Activated T-cell treated with anti-CD3 and anti-CD28 coated beads for 48 hours (primary cell): ENCODE measurements at places on chromosomes 7 and 10.
A peak's percentile ranks its signal among the peaks of the same experiment; 100 is the strongest.

DNA sequence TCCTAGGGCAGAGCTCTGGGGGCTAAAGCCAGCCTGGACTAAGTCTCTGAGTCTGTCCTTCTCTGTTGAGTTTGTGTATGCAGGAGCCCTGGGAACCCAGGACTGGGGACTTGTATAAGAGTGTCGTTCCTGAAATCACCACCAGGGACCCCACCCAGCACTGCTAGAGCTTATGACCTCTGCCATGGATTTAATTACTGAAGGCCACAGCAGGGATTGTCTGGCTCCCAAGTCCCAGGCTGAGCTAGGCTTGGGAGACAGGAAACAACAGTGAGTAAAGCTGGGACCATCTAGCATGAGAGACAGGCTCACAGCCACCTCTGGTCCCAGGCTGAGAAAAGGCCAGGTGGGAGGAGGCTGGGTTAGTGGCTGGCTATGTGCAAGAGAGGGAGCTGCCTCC is 1.4 kb upstream of the TSPAN15 start:
- DNase-seq: no peak

- no peak for DNase-seq
Observed at GRCh38 chr10:49242604-49243003, 54.4 kb upstream of the TMEM273 start.

DNA sequence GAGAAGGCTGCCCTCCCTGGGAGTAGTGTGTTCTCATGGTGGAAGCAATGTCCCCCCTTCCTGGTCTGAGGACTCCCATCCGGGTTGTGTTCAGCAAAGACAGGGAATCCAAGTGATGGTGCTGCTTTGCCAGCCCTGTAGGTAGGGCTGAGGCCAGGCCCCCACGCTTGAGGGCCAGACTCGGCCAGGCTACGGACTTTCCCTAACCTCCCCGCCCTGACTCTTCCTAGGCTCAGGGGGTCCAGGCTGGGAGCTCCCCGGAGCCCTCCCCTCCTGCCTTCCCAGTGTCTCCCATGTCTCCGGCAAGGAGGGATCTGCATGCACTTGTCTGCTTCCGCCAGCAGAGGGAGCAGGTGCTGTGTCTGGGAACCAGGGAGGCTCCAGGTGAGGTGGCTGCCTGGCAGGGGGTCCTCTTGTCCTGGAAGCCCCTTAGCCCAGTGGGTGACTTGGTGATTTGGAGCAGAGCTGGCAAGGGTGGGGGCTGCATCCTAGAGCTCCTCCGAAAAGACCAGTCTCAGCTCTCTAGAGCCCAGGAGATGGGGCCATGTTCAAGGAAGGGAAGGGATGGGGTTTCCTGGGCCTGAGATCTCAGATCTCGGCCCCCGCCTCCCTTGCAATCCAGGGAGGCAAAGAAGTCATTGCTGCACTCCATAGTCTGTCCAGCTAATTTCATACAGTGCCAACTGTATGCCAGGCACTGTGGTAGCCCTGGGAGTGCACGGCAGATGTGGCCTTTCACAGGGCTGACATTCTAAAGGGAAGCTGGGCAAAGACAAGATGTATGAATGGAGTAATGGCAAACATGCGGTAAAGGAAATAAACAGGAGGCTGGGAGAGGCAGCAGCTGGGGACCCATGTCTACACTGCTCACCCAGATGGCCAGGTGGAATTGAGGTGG is 20.3 kb upstream of the SFRP5 start:
- peak; percentile 60 for DNase-seq

DNA sequence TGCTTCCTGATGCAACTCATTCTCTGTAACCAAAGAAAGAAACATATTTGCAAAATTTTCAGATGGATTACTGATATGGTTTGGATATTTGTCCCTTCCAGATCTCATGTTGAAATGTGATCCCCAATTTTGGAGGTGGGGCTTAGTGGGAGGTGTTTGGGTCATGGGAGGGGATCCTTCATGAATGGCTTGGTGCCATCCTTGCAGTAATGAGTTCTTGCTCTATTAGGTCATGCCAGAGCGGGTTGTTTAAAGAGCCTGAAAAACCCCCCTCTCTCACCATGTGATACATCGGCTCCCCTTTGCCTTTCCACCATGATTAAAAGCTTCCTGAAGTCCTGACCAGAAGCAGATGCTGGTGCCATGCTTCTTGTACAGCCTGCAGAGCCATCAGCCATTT is 43.8 kb upstream of the PRKG1 start:
- DNase-seq: no peak

DNA sequence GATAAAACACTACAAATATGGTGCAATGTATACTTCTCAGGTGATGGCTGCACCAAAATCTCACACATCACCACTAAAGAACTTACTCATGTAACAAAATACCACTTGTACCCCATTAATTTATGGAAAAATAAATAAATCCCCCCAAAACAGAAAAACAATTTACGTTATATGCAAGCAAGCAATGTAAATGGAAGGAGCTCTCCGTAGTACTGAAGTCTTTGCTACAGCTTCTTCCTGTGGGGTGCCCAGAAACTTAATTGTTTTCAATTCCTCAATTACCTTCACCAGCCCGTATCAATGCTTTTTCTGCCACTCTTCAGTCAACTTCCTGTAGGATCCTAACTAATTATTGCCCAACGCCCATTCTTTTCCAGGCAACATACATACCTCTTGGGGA is 138.1 kb downstream of the RELN start:
- DNase-seq: no peak

- DNase-seq: no peak
Observed at GRCh38 chr10:77611221-77611620, 26.4 kb downstream of the KCNMA1 start.

- DNase-seq: no peak
Observed at GRCh38 chr7:106317971-106318370, 33.2 kb upstream of the NAMPT start.

DNA sequence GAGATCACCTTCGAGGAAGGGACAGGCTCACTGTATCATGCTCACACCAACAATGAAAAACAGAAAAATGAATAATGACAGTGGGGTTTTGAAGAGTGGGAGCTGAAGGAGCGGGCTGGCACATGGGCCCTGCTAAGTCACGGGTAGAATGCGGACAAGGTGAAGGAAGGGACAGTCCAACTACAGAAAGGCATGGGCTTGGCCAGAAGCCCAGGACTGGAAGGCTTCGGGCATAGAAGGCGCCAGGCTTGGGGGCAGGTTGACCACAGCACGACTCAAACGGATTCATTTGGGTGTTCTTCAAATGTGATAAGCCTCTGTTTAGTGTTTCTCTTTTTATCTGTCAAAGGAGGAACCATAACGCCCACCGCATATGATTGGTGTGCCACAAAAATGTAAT is 509.5 kb downstream of the CCSER2 start:
- DNase-seq: no peak

DNA sequence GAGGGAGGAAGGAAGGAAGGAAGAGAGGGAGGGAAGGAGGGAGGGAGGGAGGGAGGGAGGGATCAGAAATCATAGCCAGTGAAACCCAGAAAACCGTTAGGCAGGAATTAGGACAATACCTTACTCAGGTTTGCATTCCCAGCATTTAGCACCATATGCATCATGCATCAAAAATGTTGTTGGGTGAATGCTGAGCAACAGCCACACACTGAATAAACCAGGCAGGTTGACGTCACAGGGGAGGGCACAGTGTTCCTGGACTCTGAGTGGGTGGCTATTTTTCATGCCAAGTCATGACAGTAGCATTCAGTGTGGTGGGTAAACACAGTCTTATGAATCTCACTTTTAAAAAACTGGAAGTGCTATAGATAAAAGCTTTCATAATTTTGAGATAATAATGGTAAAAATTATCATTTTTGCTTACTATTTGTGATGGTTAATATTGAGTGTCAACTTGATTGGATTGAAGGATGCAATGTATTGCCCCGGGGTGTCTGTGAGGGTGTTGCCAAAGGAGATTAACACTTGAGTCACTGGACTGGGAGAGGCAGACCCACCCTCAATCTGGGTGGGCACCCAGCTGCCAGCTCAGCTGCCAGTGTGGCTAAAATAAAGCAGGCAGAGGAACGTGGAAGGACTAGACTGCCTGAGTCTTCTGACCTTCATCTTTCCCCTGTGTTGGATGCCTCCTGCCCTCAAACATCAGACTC is 199.1 kb upstream of the PRKCQ start:
- DNase-seq: no peak

DNA sequence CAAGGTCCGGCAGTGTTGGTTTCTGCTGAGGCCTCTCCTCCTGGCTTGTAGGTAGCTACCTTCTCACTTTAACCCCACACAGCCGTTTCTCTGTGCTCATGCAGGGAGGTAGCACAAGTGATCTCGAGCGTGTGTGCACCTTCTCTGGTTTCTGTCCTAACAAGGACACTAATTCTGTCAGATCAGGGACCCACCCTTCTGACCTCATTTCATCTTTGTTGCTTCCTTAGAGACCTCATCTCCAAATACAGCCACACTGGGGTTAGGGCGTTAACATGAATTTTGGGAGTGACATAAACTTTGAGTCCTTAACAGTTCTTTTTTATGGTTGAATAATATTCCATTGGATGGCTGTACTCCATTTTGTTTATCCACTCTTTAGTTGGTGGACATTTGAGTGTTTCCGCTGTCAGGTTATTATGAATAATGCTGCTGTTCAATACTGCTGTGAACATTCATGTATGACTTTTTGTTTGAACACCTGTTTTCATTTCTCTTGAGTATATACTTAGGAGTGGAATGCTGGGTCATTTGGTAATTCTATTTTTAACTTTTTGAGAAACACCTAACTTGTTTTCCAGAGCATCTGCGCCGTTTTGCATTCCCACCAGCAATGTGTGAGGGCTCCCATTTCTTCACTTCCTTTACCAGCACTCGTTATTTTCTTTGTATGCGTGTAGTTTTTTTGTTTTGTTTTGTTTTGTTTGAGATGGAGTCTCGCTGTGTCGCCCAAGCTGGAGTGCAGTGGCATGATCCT is 57.5 kb downstream of the LCOR start:
- no peak for DNase-seq

- DNase-seq: no peak
Observed at GRCh38 chr7:139725077-139725476, 52.7 kb downstream of the HIPK2 start.

- no peak for DNase-seq
Observed at GRCh38 chr10:17528306-17528862, 74.0 kb upstream of the ST8SIA6 start.

GRCh38 chr10:86438091-86438749 is 71.6 kb upstream of the GRID1 start:
- no peak for DNase-seq

- DNase-seq: no peak
Observed at GRCh38 chr7:131459256-131459655, 97.2 kb downstream of the PODXL start.

DNA sequence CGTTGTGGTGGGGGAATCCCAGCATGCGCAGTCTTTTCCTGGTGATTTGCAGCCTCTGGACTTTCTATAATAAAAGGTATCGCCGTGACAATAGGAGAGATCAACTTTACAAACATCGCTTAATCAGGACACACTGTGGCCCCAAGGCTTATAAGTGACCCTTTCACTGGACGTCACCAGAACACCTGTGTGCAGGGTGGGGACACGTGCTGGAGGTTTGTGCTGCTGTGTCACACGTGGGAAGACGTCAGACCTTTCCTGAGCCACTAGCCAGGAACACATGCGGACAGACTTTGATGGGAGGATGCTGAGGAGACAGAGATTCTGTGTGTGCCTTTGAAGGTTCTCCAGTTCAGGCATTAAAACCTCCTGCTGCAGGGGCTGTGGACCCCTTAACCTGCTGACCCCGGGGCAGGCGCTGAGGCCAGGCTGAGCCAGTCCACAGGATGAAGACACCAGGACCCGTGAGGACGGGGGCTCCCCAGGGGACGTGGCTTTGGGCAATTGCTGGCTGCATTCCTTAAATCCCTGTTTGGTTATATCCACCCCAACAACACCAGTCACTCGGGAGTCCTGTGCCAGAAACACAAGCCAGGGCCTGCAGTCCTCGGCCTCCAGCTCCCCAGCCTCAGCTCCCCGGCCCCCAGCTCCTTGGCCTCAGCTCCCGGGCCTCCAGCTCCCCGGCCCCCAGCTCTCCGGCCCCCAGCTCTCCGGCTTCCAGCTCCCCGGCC is 183.4 kb downstream of the PTPRN2 start:
- DNase-seq: no peak

DNA sequence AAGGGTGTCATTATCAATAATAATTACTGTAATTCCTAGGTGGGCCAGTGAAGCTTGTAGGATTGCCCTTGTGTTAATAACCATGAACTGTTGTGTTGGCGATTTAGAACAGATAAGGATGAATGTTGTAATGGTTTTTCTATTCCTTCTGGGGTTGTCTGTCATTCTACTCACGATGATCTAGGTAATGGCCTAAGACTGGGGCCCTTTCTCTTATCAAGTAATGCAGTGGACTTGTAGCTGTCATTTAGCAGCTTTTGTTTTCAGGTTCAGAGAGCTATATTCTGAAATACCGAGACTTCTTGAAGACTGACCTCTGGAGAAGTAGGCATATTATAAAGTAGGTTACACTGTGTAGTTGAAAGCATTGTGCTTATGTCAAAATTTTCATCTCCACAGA is 110.2 kb downstream of the TAF3 start:
- no peak for DNase-seq

DNA sequence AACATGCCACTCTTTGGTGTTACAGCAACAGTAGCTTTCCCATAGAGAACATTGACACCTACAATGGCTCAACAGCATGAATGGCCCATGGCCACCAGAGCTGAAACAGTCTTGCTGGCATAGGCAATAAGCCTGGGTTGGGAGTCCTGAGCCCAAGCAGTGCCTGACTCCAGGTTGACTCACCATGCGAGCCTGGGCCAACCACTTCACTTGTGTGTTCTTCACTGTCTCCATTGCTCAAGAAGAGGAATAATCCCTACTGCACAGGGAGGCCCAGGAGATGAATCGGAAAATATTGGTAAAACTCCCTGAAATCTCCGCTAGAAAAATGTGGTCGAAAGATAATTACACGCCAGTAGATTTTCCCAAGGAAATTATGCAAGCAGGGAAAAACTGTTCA is 89.2 kb upstream of the INHBA start:
- no peak for DNase-seq

DNA sequence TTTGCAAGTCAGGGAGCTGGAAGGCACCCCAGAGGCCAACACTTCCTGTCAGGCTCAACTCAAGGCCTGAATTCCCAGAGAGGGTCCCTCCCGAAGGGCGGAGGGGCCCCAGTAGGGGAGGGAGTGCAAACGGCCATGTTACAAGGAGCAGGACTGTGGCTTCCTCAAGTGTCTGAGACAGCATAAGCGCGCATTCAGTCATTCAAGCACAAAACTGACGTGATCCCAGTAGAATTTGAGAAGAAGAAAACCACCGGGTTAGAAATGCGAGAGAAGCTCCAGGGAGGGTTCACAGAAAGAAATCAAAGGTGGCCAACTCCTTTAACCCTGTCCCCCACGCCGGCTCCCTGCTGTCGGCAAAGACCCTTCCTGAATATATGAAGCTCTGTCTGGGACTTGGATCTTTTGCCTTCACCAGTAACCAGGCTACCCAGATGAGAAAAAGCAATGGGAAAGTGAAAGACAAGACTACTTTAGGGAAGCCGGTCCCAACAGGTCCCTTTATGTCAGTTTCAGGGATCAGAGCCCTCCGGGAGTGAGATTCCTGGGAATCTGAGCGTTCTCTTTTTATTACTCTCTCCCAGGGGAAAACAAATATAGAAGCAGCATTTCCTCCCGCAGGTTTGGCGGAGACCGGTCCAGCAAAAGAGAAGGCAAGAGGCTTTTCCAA is 1.3 kb downstream of the AFAP1L2 start:
- no peak for DNase-seq
